ENCODE measurements at places on chromosomes 7 and 10.

DNA sequence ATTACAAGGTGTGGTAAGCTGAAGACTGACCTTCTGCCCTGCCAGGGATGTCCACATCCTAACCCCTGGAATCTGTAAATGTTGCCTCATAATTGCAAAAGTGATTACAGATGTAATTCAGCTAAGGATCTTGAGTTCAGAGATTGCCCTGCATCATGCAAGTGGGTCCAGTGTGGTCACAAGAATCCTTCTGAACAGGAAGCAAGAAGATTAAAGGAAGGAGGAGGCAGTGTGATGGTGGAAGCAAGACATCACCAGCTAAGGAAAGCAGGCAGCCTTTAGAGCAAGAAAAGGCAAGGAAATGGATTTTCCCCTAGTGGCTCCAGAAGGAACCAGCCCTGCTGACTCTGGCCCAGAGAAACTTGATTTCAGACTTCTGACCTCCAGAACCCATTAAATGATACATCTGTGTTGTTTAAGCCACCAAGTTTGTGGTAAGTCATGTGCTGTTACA, 78.1 kb downstream of the USP6NL start:
- DNase-seq, result no peak

GRCh38 chr10:43204042-43204942, 62.6 kb downstream of the RASGEF1A start:
- DNase-seq, result no peak

DNA sequence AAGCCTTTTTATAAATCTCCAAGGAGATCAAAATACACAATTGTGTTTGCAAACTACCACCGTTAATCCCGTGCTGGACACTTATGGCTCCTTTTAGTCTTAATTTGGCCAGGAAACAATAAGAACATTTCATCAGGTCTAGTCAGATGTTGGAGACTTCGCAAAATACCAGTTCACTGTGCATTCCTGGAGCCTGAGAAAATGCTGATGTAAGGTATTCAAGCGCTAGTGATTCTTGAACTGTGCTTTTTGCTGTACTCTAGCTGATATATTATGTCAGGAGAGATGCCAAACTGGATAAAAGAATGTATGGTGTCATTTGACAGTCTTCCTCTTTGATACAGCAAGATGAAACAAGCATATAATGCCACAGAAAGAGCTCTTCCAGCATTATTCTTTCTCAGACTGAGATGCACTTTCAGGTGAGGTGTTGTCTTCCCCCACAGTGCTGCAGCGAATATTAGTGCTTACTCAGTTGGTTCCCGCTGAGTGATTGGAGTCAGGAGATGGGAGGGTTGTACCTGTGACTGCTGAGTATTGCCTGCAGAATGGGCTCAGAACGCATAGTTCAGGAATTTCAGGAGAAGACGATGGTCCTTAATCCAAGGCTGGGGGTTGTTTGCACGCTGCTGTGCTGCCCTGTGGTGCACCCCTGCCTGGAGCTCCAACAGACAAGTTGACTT, 59.2 kb downstream of the OGDH start:
- DNase-seq, result no peak

- DNase-seq, result peak; percentile 30
Observed at GRCh38 chr7:40299097-40299496, 164.3 kb downstream of the SUGCT start.

DNA sequence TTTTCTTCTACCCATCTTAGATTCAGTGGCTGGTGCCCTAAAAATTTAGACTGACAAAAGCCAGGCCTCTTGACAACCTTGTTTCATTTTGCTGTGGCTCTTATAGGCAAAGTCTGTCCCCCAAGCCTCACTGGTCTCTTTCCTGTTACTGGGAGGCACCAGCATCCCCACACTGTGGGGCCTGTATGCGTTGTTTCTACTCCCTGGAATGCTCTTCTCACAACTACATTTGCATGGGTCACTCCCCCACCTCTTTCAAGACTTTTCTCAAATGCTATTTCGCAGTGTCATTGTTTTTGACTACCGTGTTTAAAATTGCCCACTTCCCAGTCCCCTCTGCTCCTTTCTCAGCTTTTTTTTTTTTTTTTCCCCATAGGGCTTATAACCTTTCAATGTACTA, 108.7 kb upstream of the DGKB start:
- peak; percentile 33 for DNase-seq

- no peak for DNase-seq
Observed at GRCh38 chr7:54907981-54908380, 110.8 kb upstream of the EGFR start.

DNA sequence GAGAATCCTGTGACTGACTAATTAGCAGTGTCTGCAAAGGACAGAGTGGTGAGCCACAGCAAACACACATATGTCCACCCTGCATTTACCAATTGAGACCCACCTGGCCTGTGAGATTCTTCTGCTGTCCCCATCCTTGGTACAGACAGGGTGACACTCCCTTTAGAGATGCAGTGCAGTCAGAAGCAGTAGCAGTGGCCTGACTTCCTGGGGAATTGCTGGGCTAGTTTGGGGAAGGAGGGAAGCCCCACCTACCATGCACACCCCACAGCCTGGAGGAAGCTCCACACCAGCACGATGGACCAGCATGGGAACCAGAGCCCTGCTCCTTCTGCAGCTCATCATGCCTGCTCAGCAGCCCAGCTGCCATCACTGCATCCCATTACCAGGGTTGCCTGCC, 924.9 kb upstream of the ZNF722 start:
- no peak for DNase-seq

- DNase-seq, result no peak
Observed at GRCh38 chr10:88659725-88660597, 4.3 kb upstream of the LIPF start.

- DNase-seq, result no peak
Observed at GRCh38 chr10:105535478-105535877, 894.4 kb downstream of the SORCS3 start.

DNA sequence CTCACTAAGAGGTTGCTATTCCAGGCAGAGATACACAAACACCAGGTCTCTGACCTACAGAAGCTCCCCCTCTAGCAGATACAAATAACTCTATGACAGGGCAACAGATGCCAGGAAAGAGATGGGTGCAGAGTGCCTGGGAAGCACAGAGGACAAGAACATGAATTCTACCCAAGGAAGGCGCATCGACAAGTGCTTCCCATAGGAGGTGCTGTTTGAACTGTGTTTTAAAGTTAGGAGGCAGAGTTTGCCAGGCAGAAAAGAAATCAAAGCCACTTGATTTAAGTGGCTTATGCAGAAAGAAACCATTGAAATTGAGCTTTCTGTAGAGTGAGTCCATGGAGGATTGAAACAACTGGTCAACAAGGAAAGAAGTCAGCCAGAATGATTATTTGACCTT, 35.3 kb upstream of the EGR2 start:
- DNase-seq, result peak; percentile 20

GRCh38 chr7:15178065-15178464, 275.5 kb upstream of the DGKB start:
- DNase-seq, result no peak

DNA sequence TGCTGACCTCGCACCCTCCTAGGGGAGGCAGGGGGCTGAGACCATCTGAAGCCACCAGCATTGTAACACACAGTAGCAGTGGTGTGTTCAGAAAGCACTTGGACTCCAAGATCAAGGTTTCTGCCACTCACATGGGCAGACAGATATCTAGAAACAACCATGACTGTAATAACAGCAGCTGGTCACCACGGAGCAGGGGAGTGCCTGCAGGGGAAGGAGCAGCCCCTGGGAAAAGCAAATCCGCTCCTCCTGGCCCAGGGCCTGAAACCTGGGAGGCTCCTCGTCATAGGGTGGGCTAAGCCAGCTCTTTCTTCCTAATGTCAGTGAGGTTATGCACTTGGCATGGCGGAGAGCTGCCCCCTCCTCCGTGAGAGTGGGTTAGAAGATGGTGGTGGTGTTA, 118.4 kb upstream of the INSYN2A start:
- no peak for DNase-seq

- no peak for DNase-seq
Observed at GRCh38 chr7:121761399-121761798, 111.6 kb upstream of the PTPRZ1 start.

DNA sequence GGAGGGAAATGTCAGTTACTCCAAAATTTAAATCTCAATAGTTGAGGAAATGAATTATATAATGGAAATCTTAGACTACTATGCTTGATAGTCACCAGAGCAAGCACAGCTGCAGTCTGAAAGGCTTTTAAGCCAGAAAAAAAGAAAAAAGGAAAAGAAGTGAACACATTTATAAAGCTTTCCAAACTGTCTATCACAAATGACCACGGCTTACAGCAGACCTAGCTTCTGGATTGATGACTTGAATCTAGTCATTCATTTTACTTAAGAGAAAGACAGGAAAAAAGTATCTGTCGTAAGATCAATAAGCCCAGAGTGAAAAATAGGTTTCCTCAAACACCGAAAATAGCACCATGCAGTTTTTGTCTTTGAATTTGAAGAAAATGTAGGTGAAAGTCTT, 67.9 kb upstream of the OGDHL start:
- DNase-seq, result no peak

- no peak for DNase-seq
Observed at GRCh38 chr7:130493275-130493873, 1.5 kb downstream of the MEST start.

- no peak for DNase-seq
Observed at GRCh38 chr10:18984531-18984930, 64.1 kb upstream of the MALRD1 start.

GRCh38 chr10:28679581-28680357, 2.4 kb downstream of the BAMBI start:
- DNase-seq, result no peak

DNA sequence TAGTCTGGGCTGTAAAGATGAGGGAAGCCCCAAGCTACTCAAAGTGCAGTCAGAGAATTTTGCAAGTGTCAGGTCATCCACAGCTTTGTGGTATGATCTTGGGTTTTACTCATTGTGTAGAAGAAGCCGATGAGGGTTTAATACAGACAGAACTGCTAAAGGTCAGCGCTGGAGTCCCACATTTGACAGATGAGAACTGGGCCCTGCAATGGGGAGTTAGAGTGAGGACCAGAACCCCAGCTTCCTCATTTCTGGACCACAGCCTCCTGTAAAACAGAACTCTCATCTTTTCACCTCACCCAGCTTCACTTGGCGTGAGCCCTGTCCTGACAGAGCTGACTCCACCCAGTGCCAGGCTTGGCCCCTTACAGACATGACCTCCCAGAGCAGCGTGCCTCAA, 20.1 kb downstream of the LRRC20 start:
- no peak for DNase-seq

- DNase-seq, result no peak
Observed at GRCh38 chr10:98456043-98456570, 9.4 kb upstream of the HPS1 start.

- no peak for DNase-seq
Observed at GRCh38 chr7:102317231-102318059, 30.8 kb downstream of the SH2B2 start.

GRCh38 chr10:124802313-124802675, 675 bp downstream of the ABRAXAS2 start:
- no peak for DNase-seq

DNA sequence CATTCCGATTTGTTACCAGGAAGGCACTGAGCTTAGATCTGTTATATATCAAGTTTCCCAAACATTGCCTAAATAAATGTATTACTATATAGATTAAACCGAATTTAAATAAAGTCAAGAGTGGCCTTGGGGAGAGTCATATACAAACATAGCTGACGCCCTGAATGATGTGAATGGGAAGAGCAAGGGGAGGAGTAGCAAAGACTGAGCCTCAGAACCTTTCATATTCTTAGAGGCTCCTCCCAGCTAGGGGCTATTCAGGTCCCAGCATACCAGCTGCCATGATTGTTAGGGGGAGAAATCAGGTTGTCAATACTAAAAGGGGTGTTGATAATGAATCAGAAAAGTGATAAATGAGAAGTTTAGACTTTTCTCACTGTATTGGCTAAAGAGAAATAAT, 64.7 kb upstream of the ITGB1 start:
- DNase-seq, result no peak

GRCh38 chr10:123200531-123200930, 46.3 kb downstream of the BUB3 start:
- DNase-seq, result no peak

- DNase-seq, result no peak
Observed at GRCh38 chr10:93255546-93255945, 181.9 kb downstream of the CYP26A1 start.

GRCh38 chr7:134104166-134104565, 23.0 kb upstream of the LRGUK start:
- no peak for DNase-seq

- no peak for DNase-seq
Observed at GRCh38 chr7:108142675-108143259, 12.6 kb upstream of the LAMB4 start.

DNA sequence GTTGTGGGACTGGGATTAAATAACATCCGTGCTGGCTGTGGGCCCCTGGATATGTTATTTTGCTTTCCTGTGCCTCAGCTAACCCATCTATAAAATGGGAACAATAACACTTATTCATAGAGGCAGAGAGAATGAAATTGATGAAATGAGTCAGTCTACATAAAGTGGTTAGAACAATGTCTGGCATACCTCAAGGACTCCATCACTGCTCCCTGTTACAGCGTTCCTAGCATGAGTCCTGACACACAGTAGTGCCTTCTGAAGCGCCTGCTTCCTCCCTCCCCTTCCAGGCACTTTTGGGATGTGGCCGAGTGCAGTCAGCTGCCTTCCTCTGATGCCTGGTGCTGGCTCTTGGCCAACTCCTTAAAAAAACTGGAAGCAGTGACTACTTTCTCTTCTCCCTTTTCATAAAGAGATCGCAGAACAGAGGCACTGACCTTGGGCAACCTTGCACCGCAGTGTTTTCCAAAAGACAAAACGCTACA, 108.4 kb upstream of the ZMIZ1 start:
- DNase-seq, result no peak

DNA sequence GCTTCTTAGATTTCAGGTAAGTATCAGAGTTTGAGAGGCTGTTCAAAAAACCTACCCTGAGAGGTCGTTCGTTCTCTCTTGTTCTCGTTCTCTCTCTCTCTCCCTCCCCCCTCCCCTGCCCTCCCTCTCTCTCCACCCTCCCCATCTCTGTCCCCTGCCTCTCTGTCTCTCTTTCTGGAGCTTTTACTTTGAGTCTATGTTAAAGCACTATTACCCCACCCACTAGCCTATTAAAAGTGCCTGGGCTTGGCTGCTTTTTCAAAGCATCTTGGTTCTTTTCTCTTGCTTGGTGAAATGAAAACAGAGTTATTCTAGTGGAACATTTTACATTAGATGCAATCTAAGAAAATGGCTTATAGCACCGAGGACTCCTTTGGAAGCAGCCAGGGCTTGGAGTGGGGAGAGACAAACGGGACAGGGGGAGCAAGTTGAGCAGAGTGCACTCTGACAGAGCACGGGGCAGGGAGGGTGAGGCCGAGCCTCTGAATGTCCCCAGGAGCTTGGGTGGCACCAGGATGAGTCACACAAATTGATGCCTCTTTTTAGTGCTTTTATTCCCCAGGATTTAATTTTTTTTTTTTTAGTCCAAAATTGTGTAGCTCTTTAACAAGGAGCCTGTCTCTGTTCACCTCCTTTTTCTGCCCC, 134.3 kb downstream of the CFAP58 start:
- DNase-seq, result no peak

DNA sequence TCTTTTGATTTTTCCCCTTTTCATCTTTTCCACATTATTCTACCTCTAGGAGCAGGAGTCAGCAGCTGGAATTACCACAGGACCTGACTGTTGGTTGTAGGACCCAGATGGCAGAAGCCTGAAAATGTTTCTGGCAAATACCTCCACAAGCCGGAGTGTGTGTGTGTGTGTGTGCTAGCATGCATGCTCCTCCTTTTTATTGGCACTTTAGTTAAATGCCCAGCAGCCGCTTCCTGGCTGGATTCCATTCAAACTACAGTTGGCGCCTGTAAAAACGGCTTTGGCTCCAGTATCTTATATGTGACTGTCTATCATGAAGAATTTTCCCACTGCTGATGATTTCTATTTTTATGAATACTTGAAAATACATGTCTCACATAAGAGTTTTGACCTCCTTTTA, 319.7 kb upstream of the SP4 start:
- DNase-seq, result no peak

- DNase-seq, result no peak
Observed at GRCh38 chr10:101485207-101485606, 102.8 kb downstream of the POLL start.

Data from iPS DF 19.7 (cell line).